ENCODE measurements at places on chromosomes 6 and 20. TPM values are rescaled to one million over a fixed set of nuclear protein-coding genes. Genes with fewer than 3 reads are reported as not detected.

TAB2 gene
- total RNA-seq: 24.7 TPM

CST3 gene
- total RNA-seq: 632 TPM

IRF4 gene
- total RNA-seq: not detected

MOG gene
- total RNA-seq: not detected

ULBP1 gene
- 0.17 TPM for total RNA-seq

PPP1R3G gene
- 6.3 TPM for total RNA-seq

IDH3B gene
- total RNA-seq: 72.9 TPM

RFX6 gene
- total RNA-seq: not detected

TBX18 gene
- 2.4 TPM for total RNA-seq

MDFI gene
- total RNA-seq: 3.4 TPM

PCK1 gene
- total RNA-seq: 0.15 TPM

DDX43 gene
- total RNA-seq: 1.4 TPM

TMEM244 gene
- not detected for total RNA-seq

BICRAL gene
- 8.2 TPM for total RNA-seq

LBP gene
- total RNA-seq: 0.35 TPM

RAD21L1 gene
- total RNA-seq: not detected

IFNGR1 gene
- total RNA-seq: 143 TPM

All from renal cortical epithelial cell (primary cell).